ENCODE measurements at places on chromosomes 5 and 9.

DNA sequence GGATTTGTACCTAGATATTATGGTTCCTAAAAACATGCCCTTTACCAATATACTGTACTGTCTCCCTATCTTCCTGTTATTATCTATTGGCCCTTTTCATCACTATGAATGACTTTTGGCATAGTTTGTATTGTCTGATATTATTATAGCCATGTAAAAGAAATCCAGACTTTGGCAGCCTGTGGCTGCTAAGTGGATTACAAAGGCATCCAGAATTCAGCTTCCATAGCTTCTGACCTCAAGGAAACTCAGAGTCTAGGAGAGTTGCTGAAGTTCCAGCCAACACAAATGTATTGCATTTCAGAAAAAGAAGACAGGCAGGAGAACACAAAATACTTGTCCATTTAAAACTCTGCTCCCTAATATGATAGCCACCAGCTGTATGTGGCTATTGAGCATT, 319.2 kb upstream of the MPDZ start:
- DNase-seq, result no peak

GRCh38 chr9:135303280-135303647, 176.3 kb upstream of the PPP1R26 start:
- no peak for DNase-seq

DNA sequence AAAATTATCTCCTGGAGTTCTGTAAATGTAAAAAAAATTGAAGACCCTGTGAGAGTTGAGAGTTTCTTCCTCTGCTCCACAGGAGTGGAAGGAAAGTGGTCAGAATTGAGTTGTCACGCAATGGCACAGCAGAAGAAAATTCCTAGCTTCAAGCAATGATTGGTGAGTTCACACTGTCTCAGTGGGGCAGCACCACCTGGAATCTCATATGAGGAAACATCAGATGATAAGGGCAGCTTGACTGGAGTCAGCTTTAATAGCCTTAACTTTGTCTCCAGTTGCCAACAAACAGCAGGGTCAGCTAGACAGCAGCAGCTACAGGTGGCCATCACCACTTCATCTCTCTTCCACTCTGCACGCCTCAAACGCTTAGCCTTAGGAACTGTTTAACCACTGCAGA, 211.1 kb downstream of the EFNA5 start:
- DNase-seq, result no peak

GRCh38 chr9:74336161-74336560, 161.0 kb upstream of the RORB start:
- DNase-seq, result no peak
